CD4-positive, alpha-beta T cell treated with Interleukin-4 for 1 hour (primary cell): ENCODE measurements at places on chromosomes 7 and 10.

DNA sequence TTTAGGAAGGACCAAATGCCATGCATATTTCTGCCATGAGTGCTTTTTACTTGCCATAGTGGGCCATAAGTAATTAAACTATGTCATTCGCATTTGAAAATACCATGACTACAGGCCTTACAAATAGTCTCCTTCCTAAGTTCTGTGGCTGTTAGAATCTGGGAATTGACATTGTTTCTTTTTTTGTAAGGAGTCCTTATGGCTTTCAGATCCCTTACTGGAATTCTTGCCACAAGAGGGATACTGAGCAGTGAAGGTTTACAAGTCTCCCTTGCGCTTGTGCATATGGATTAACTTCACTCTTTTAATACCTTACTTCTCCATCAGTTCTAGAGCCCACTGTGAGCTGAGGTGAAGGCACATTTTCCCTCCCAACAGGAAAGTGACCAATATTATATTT, 166.0 kb downstream of the NRG3 start:
- DNase-seq, result no peak

- no peak for DNase-seq
Observed at GRCh38 chr10:104056619-104057273, 28.9 kb downstream of the COL17A1 start.

- peak; percentile 25 for DNase-seq
Observed at GRCh38 chr7:135160858-135161653, 9.5 kb downstream of the CYREN start.

GRCh38 chr10:120403109-120403508, 53.9 kb upstream of the PLPP4 start:
- DNase-seq, result no peak

DNA sequence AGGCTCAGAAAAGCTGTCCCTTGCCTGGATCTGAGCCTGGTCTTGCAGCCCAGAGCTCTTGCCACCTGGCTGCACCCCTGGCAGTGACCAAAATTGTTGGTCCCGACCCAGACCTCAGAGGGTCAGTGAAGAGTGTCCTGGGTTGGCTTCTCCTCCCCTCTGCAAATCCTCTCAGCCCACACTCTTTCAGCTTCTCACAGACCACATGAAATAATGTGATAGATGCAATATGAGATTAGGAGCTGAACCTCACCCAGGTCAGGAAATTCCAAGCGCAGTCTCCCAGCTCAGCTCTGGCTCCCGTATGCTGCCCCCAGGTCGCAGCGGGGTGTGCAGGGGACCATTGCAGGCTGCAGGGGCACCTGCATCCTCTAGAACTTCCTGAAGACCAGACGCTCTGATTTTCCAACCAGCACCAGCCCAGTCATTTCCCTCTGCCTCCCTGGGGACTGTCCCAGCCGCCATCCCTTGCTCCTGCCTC, 19.6 kb upstream of the RET start:
- DNase-seq, result no peak

DNA sequence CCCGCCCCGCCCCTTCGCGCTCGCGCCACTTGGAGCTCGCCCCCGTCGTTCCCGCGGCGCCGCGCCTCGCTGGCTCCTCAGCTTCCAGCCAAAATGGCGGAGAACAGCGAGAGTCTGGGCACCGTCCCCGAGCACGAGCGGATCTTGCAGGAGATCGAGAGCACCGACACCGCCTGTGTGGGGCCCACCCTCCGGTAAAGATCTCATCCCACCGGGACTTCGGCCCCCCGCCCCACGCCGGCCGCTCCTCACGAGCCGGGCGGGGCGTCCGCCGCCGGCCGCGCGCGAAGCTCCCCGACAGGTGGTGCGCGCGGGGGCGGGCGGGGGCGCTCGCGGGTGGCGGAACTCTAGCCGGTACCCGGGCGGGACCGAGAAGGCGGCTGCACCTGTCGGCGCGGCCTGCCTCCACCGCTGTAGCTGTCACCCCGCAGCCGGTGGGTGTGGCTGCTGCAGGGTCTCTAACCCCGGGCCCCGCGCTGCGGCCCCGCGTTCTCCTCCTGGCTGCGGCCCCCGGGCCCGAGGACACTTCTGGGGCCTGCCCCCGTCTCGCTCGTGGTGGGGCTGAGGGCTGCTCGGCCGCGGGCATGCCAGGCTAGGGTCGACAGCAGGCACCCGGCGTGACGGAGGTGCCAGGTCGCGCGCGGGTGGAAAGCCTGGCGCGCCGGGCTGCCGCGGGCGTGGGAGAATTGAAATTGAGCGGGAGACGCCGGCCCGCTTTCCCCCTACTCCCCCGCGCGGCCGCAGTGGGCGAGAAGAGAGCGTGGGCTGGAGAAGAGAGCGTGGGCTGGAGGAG, at the start of gene EXOC6:
TSS of gene EXOC6 (plus strand) at position 80 of the 793 bp plus-strand sequence. CDS start at position 94, 14 bp downstream.
- DNase-seq, result peak; percentile 89

DNA sequence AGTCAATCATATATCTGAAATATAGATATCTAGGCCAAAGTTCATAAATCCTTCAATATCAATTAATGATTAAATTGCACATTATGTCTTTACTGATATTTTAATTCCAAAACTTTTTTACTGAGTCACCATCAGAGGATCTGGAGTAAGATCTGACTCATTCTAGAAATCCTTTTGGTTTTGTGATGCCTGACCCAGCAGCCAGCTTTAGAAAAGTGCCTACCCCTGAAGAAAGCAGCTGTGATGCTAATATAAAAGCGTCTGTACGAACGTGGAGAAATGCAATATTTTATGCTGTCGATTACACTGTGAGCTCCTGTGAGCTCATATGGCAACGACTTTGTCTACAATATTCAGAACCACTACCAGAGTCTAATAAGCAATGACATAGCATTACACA, 142.5 kb upstream of the LRRTM3 start:
- no peak for DNase-seq

GRCh38 chr7:117210397-117210796, 112.5 kb downstream of the WNT2 start:
- no peak for DNase-seq

- no peak for DNase-seq
Observed at GRCh38 chr7:36964297-36964696, 240.0 kb upstream of the AOAH start.

DNA sequence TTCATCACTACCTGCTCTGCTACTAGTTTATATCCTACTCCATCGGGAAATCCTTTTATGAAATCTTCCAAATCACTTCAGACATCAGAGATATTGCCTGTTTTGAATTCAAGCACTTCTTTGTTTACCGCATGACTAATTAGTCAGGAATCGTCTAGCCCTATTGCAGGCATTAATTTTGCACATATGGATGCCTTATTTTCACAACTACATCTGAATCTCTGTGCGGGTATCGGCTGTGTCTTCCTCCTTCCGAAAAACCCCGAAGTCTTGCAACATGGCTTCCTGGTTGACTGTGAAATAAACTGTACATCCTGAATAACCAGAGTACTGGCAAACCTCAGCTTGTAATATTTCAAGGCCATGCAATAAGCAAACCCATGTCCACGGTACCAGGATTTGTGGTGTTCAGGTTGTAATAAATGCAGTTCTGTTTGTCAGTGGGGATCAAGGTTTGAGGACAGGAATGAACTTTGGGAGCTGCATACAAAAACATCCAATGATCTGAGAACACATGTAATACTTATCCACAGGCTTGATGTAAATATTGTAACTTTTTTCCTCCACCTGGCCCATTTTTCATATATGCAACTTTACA, 642.1 kb downstream of the PARD3 start:
- no peak for DNase-seq

- DNase-seq, result no peak
Observed at GRCh38 chr10:46544989-46545791, 11.3 kb downstream of the GPRIN2 start.

- no peak for DNase-seq
Observed at GRCh38 chr10:2920168-2920567, 147.2 kb upstream of the PFKP start.

- DNase-seq, result no peak
Observed at GRCh38 chr7:8274589-8274988, 12.6 kb upstream of the ICA1 start.

GRCh38 chr7:135151132-135151531, 3.3 kb downstream of the TMEM140 start:
- DNase-seq, result no peak

DNA sequence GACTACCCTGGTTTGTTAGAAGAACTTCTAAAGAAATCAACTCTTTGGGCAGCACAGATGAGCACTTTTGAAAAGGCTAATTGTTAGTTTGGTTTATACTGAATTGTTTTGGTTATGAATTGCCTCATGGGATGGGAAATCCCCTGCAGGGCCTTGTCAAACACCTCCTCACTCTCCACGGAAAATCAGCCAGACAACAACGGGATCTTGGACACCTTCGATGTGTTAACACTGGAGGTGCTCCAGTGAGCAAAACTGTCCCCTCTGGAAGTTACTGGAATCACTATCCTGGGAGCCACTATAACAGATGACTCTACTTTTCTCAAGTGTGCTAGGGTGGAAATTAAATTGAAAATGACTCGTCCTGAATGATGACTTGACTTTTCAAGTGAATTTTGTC, 38.7 kb downstream of the CDK6 start:
- no peak for DNase-seq

- DNase-seq, result no peak
Observed at GRCh38 chr10:50347394-50347802, 96.1 kb upstream of the ASAH2 start.
